ENCODE measurements at places on chromosomes 12 and 14. TPM values are rescaled to one million over a fixed set of nuclear protein-coding genes. Genes with fewer than 3 reads are reported as not detected.

- DNase-seq = no peak
These were observed 210.4 kb downstream of the KIF26A start for GRCh38 chr14:104348741-104349140.

DNA sequence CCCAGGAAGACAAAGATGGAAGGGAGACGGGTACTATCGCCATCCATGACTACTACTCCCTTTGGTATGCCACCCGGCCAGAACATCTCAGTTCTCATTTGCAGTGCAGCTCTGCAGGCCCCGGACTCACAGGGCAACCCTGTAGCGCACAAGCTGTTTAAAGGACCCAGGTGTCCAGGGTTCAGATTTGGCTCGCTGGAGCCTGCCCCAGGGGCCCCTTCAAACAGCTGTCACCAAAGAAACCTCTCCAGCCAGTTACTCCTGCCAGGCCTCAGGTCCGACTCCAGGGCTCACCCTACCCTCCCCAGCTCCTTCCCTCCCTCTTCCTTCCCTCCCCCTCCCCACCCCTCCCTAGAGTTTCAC, 5.5 kb upstream of the CHD4 start:
- no peak for DNase-seq

DNA sequence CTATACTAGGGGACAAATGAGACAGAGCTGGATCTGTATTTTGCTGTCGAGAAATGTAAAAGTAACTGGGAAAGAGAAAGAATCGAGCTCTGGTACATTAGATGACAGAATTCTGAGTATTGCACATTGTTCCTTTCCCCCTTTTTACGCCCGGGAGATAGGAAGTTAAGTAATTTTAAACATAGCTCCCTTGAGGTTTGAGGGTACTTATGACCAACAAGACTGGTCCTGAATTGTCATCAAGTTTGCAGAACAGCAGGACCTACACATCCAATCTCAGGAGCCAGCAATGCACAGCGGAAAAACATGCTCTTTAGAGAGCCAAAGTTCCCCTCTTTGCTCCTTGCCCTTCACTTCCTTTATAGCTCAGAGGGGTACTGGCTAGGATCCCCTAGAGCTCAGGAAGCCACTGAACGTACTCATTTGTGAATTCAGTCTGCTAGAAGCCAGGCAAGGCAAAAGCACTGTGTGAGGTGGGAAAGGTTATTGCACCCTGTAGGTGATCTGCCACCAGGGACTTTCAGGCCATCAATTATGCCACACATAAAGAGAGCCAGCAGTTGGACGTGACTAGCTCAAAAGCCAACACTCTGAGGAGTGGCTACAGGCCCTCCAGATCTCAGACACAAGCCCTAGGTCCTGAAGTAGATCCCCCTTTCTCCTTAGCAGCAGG, 333.8 kb downstream of the KCNH5 start:
- no peak for DNase-seq

Gene ADSS1
- polyA plus RNA-seq = 6.3 TPM

Gene ESPL1
- 31.2 TPM for polyA plus RNA-seq

Gene SPIC
- polyA plus RNA-seq = 0.13 TPM

Gene VASH1
- 16.4 TPM for polyA plus RNA-seq
